ENCODE measurements at places on chromosomes 6 and 20.
A peak's percentile ranks its signal among the peaks of the same experiment; 100 is the strongest.

GRCh38 chr6:49675816-49676215 lies 37.5 kb downstream of the CRISP2 start:
- no peak for DNase-seq

DNA sequence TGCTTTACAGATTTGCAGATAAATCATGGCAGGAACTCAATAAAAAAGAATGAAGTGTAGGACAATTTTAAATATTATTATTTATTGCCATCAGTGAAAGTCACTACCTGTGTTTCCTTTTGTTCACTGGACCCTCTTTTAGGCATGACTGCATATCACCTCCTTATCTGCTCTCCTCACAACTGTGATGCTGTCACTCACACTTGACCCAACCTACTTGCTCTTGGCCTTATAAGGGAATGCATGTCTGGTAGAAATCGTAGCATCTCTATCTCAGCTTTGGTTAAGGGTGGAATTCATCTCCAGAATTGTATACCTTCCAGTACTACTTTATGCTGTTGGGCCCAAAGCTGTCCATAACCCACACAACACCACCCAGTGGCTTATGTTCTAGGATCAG lies 47.6 kb upstream of the RNF144B start:
- DNase-seq, result no peak

DNA sequence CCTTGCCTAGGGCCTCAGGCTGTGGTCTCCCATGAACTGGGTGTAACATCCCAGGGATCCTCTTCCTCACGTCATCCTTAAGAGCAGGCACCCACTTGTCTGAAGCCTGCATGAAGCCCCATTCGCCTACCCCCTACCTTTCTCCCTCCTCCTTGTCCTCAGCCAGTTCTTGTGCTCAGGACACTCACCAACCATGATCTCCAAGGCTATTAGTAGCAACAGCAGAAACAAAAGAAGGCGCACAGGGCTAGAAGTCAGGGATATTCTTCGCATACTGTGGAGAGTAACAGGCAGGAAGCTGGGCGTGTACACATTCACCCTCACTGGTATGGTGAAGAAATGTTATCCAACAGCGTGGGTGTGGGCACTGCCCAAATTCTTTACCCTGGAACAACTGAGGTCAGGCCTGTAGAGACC lies 7.3 kb downstream of the RAET1E start:
- no peak for DNase-seq

DNA sequence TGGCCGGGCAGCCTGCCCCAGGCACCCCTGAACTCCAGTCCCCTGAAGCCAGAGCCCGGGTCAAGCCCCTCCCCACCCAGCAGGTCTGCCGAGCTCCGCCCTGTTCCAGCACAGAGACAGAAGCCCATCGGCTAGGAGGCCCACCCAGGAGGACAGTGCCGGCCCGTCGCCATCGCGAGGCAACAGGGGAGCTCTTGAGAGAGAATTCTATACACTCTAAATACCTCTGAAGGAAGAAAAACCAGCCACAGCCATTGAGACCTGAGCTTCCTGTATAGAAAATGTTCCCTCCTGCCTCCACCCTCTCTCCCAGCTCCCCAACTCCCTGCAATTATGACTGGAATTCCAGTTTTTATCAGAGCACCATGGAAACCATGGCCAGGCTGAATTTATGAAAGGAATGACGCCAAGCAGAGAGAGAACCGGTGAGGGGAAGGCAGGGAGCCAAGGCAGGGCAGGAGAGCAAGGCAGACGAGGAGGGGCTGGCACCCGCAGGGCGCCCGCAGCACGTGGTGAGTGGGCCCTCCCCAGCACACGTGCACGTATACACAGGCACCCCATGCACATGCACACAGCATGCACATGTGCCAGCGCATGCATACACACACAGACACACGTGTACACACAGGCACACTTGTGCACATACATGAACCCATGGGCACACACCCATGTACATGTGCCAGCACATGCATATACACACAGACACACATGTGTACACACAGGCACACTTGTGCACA lies 27.6 kb upstream of the MRGBP start:
- DNase-seq, result no peak

DNA sequence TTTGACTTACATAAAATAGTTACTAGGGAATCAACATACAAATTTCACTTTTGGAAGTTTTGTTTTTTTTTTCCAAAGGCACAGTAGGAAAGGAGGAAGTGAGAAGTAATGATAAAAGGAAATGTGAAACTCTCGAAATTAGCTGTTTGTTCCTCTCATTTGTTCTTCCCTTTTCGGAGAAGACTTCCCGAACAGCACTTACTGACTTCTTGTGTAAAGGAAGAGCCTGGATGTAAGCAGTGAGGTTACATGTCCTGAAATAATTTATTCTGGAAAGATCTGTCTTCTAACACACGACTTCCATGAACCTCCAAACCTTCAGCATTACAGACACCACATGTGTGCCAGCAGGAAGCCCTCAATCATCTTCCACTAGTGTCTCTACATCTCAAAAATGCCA lies 59.1 kb downstream of the KIF16B start:
- no peak for DNase-seq

DNA sequence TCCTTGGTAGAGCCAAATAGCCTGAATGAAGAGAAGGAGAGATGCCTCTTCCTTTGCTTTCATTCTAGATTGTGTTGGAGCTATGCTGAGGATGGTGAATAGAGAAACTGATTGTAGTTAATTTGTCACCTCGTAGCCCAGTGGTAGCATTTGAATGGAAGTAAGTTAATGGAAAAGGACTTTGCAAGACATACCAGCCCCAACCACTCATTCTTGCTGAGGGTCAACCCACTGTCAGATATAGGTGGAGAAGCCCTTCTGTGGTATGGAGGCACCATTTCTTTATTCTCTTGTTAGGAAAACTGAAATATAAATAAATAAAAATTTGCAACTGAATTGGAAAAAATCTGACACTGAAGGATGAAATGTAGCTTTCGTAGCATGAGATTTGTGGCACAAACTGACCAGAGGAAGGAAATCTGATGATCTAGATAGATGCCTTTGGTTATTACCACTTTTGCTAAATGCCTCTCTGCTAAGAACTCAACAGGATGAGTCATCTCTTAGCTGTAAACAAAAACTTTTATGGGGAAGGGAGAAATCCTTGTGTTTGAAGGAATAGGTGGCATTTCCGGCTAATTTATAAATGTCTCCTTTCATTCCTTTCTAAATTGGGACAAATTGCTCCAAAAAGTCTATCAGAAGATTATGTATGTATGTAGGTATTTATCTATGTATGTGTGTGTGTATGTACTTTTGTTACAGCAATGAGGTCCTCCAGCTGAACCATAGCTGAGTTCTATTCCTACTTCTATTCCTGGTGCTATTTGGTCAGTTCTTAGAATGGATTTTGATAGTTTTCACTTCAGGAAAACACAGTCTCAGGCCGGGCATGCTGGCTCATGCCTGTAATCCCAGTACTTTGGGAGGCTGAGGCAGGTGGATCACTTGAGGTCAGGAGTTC lies 76.5 kb upstream of the SUPT3H start:
- DNase-seq, result no peak

DNA sequence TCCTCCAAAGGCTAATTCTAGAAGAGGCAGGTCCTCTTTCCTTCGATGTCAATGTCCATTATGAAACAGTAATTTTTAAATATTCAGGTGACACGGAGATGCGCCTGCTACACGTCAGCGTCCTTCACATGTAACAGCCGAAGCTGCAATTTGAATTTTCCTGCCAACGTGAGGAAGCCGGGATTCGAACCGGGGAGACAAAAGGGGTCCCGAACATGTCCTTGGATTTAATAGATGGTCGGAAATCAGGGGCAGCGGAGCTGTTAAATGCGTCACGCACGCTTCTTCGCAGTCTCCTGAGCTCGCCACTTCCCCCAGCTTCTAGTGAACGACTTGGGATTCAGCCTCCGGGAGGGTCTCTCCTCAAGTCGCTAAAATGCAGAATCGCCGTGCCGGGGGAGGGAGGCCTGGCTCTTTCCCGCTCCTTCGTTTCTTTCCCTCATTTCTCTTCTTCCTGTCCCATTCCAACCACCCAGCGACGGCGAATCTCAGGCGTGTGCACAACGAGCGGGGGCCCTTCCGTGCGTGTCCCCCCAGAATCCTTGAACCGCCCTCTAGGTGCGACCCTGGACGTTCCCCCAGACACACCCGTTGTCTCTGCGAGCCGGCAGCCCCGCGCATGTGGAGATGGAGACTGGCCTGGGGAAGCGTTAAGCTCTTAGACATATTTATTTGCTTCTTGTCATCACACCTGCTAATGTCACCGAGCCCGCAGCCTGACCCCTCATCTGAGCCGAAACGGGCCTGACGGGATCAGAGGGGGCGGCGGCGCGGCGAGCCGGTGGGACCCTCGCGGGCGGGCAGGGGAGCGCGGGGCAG lies 1.3 kb upstream of the FOXC1 start:
- no peak for DNase-seq

- DNase-seq, result peak; percentile 54
Measured at GRCh38 chr6:154928325-154928922, 66.7 kb upstream of the TIAM2 start.

DNA sequence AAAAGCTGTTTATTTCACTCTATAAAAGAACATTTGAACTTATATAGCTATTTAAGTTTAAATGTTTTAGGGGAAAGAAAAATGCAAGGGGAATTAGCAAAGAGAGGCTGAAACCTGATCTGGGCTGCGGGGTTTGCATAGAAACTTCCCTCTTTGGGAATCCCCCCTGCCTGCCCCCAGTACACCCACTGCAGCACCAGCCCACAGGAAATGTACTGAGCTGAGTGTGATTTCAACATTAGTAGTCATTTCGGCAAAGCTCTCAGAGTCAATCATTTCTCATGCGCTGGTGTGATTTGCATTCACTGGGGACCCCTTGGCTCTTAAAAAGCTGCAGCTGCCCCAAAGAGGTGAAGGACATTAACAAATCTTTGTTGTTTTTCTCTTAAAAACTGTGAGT lies 859.4 kb downstream of the MAFB start:
- DNase-seq, result no peak

DNA sequence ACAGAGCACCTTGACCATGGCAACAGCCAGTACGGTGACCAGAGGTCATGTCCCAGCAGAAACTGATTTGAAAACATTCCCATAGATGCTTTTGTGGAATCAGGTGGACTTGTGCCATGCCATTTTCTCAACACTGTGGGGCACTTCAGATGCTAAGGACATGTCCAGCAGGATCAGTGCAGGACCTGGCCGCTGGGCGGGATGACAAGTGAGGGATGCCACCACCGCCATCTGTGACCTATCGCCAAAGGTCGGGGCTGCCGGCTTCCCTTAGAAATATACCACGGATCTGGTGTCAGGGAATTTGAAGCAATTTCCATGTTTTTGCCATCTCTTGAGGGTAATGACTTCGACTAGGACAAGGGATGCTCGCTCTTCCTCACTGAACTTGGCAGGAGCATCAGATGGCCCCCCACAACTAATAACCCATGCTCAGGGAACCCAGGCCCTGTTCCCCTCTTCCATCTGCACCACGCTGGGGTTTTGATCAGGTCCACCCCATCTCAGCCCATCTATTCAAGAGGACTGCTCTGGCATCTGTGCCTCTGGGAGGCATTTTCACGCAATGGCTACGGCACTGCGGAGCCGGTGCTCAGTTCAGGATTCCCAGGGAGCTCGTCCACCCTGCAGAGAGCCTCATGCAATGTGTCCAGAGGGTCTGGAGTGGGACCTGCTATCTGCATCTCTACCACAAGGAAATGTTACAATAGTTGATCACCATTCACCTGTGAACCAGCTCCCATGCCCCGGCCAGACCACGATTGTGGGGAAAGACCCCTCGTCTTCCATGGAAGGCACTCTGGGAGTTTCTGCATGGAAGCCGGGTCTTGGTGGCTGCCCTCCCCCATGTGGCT lies 302.6 kb downstream of the TAF4 start:
- no peak for DNase-seq

DNA sequence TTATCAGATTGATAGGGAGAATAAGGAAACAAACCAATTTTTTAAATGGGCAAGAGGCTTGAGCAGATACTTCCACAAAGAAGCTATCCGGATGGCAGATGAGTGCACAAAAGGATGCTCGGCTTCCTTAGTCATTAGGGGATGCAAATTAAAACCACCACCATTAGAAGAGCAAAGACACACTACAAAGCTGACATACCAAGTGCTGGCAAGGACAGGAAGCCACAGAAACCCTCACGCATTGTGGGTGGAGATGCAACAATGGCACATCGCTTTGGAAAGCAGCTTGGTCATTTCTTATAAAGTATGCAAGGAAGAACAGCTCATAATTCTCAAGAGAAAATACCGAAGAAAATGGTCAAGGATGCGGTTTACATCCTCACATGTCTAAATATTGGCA lies 19.8 kb downstream of the BFSP1 start:
- no peak for DNase-seq

- no peak for DNase-seq
Measured at GRCh38 chr6:55997223-55997874, 122.0 kb upstream of the BMP5 start.

DNA sequence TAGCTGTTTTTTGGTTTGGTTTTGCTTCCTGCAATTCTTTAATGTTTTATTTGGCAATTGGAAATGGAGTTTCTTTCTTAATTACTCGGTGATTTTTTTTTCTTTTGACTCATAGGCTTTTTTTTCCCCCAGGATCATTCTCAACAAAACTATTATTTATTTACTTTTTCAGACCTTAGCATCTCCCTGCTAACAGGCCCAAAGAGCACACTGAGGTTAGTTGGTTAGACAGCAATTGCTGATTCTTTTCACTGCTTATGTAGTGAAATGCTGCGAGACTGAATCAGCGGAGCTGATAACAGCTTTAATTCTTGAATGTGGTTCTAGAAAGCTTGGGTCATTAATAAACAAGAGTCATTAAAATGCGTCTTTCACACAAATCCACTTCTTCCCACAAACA lies 79.1 kb upstream of the ZFP64 start:
- DNase-seq, result no peak

DNA sequence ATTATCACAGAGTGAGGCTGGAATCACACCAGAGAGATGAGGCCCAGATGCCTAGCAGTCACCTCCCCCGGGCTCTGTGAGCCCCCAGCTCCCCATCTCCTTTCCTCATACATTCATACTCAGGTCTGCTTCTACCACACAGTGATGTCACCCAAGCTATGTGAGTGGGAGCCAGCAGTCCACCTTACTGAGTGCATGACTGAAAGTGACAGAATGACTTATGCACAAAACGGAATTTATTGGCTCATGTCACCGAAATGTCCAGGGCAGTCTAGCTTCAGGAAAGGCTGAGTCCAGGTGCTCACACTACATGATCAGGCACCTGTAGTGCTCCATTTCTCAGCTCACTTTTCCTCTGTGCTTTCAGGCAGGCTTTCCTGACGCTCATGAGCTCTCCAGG lies 36.7 kb upstream of the CCN6 start:
- DNase-seq, result peak; percentile 37

DNA sequence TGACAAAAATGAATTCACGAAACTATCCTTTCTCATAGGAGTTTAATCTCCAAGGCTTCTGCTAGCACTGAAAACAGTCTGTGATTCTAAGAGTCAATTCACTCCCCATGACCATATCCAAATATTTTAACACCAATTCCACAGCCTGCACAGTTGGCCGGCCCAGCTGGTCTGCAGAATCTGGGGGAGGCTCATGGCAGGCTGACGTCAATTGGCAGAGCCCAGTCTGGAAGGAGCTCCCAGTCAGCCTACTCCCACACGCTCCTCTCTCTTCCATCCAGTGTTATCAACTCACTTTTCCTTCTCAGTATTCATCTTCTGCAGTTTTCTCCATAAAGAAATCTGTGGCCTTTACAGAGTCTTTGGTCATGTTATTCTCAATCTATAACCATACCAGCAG lies 111.0 kb downstream of the TBXT start:
- DNase-seq, result no peak

GRCh38 chr6:113068570-113068969 lies 721.4 kb downstream of the RFPL4B start:
- DNase-seq, result no peak

All from stimulated activated CD4-positive, alpha-beta T cell treated with anti-CD3 and anti-CD28 coated beads, TNF-alpha, amount 100 ng/mL, for 24 hours (primary cell).